ENCODE measurements at places on chromosomes 11 and 22.
A peak's percentile ranks its signal among the peaks of the same experiment; 100 is the strongest.

GRCh38 chr11:42337786-42338455, 878.5 kb upstream of the LRRC4C start:
- DNase-seq: no peak

GRCh38 chr11:58654908-58655296, 32.4 kb downstream of the CNTF start:
- DNase-seq: no peak

DNA sequence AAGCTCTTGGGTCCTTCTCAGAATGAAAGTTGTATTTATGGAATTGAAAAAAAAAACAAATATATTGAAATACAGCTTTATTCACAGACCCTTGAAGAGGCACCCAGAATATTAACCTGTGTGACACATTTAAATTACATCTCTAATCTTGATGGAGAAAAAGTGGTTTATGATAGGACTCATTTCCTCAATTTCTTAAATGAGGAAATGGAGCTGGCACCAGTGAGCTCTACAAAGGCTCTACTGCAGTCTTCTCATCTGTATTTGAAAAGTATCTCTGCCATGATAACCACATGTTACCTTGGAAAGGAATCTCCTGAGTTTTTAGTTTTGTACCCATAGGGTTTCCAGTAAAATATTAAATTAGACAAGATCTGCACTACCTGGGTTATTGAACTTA, 186.5 kb downstream of the HIPK3 start:
- no peak for DNase-seq

DNA sequence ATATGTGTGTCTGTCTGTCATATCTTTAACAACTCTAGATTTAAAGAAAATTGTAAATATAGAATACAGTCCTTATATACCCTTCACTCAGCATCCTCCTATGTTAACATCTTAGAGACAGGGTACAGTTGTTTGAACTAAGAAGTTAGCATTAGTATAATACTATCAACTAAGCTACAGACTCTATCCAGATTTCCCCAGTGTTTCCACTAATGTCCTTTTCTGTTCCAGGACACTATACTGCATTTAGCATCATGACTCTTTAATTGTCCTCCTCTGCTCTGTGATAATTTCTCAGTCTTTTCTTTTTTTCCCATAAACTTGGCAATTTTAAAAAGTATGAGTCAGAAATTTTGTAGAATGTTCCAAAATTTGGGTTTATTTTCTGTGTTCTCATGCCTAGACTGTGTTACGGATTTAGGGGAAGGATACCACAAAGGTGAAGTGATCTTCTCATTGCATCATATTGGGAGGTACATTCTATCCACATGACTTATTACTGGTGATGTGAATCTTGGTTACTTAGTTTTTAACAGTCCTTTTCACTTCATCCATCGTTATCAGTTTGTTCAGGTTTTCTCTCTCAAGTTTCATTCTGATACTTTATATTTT, 168.4 kb downstream of the SBF2 start:
- no peak for DNase-seq

DNA sequence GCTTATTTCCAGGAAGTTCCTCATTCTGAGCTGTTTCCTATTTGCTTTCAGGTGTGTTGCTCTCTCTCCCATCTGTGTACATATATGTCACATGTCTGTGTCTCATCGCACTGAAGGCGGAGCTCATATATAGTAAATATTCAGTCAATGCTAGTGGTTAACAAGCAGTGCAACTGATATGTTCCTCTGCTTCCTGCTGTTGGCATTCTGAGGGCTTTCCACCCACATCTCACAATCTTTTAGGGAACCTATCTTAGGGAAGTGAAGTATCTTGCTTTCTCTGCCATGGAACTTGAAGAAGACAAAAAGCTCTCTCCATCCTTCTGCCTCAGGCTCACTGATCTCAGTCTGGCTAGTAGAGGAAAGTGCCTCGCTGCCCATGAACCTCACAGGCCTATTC, 139.8 kb downstream of the TTC17 start:
- DNase-seq: no peak

GRCh38 chr11:20249378-20249777, 89.1 kb upstream of the DBX1 start:
- DNase-seq: no peak

- DNase-seq: no peak
These were observed 31.0 kb downstream of the NUP50 start for GRCh38 chr22:45194686-45195085.

- no peak for DNase-seq
These were observed 11.7 kb downstream of the FJX1 start for GRCh38 chr11:35629914-35630313.

DNA sequence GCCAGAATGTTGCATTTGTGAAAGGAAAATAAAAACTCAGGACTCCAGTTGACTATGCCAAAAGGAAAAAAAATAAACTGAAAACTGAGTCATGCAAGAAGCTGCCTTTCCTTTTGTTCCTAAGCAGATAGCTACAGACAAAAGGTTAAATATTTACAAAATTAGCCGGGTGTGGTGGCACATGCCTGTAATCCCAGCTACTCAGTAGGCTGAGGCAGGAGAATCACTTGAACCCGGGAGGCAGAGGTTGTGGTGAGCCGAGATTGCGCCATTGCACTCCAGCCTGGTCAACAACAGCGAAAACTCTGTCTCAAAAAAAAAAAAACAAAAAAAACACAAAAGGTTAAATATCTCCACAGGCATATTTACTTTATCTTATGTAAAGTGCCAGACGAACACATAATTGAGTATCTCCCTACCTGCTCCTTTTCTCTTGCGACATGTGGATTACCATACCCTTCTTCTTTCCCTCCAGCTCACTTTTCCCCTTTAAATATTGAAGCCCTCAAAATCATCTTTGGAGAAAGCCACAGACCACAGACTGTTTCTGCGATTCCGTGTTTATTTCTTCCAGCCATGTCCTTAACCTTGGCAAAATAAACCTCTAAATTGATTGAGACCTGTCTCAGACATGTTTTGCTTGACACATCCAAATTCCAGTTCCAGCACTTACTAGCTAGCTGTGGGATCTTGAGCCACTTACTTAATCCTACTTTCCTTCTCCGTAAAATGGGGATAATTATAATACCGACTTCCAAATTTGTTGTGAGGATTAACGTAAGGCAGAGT, 2.3 kb upstream of the SMPD1 start:
- DNase-seq: no peak

DNA sequence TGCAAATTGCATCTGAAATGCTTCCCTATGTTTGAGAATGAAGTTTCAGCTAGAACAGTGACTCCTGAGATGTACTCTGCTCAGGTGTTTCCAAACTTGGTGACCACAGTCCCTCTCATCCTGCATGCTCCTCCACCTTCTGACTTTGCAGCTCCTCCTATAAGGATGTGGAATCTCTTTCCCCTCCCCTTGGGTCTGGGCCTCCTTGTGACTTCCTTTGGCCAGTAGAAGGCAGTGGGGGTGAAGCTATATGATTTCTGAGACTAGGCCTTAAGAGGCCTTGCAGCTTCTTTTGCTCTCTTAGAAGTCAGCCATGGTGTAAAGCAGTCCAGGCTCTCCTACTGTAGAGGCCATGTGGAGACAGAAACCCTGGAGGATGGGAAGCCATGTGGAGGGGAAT, 50.7 kb downstream of the CSF2RB start:
- DNase-seq: no peak

- DNase-seq: no peak
These were observed 6.8 kb upstream of the WNT7B start for GRCh38 chr22:45983797-45984196.

DNA sequence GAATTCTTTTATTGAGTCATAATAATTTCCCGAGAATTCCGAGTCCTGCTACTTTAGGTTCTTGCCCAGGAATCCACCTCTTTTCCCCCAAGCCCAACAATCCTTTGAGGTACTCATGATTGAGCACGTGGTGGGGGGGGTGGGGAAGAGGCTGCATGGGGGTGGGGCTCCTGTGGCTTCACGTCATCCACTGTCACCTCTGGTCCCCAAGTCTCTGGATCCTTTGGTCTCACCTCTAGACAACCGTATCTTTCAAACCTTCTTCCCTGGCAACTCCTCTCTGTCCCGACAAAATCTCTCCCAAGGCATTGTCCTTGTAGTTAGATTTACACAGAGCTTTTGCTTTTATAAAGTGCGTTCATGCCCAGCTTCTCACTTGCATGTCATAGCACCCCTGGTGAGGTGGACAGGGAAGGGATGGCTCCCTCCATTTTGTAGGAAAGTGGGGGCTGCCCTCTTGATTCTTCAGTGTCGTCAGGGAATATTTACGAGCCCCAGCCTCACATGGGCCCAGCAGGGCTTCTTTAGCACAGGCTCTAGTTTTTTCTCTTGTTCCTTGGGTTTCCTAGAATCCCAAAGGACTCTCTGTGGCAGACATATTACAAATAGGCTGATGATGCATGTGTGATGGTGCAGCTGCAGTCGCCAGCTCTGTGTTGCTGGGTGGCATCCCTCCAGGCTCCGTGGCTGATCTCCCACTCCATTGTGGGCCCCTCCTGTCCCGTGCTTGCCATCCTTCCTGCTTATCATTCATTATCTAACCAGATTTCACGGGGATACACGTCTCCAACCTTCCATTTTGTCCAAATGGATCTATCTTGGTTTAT, 8.4 kb downstream of the UCP3 start:
- peak; percentile 35 for DNase-seq

DNA sequence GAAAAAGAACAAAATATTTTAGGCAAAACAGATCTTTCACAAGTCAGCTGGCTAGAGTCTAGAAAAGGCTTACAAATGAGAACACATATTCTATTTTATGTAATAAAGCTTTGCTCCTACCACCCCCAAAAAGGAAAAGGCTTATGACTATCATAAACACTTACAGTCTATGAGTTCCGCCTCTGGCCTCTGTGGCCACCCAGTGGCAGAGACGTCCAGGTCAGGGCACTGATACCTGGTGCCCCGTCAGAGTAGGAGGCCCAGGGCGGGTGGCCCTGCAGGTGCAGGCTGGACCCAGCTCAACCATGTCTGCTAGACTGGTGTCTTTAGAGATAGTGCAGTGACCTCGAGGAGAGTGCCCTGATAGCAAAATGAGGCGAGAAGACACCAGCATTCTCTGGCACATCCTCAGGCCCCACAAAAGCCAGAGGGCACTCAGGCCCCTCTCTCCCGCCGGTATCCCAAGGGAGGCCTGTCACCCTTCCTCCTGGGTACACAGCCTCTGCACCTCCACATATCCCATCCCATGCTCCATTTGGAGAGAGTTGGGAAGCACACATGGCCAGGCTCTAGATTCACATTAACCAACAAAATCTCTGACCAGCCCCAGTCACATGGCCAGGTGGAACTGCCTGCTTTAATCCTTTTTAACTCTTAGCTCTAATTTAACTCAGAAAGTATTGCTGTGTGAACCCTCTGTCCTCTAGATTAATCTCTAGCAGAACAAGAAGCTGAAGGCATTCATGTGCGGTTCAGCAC, 27.3 kb upstream of the SERPIND1 start:
- DNase-seq: no peak

DNA sequence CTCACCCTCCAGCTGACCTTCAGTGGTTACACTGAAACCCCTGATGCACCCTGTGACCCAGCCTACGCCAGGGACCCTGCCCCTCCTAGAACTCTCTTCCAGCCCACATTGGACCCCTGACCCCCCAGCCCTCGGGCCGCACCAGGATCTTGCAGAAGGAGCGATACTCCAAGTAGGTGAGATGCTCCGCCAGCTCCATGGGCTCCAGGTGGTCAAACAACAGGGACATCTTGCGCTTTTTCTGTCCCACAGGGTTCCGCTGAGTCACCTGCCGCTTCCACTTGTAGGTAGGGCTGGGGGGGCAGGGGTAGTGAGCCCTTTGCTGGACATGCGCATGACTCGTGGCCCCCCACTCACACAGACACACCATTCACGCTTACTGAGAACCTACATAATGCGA, 4.1 kb downstream of the RASGRP2 start:
- DNase-seq: peak; percentile 73

- no peak for DNase-seq
These were observed 688 bp downstream of the PTS start for GRCh38 chr11:112226831-112227401.

DNA sequence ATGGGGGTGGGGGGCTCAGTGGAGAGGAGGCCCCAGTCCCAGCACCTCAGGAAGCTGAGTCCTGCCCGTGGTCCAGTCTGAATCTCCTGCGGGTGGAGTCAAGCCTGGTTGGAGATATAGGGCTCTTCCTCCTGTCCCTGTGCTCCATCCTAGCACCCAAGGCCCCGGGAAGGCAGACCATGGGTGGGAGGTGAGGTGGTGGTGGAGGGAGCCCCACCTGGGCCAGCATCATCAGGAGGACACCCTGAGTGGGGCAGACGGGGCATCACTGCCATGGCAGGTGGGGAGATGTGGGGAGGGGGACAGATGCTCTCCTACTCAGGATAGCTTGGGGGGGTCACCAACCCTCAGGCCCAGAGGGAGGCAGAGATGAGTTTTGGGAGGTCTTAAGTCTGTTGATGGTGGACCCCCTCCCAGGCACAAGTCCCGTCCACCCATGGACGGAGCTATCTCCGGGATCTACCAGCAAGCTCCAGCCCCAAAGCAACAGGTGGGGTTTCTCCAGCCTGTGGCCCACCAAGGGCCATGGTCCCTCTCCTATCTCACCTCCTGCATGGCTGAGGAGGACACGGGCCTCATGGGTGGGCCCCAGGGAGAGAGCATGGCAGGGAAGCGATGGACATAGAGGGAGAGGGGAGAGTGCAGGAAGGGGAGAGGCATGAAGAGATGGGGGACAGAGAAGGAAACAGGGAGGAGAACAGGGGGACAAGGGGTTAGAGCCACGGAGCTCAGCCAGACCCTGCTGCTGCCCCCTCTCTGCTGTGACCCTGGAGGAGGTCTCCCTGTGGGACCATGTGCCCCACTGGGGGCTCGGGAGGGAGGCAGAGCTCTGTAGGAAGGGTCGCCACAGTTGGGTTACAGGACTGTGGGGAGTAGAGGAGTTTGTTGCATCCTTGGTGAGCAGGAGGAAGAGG, 1.3 kb downstream of the MRGPRE start:
- DNase-seq: no peak

DNA sequence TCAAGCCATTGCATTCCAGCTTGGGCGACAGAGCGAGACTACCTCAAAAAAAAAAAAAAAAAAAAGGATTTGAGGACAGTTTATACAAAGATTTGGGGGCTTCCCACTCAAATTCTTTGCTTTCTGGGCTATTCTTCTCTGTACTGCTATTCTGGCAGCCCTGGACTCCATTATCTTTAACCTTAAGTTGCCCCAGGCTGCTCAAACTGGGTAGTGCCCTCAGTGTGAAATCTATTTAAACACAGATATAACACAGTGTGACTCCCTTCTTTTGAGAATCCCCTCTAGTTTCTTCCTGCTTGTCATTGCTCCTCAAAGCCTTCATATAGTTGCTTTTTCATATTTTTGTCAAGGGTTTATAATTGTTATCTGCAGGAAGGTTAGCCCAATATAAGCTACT, 49.5 kb upstream of the WEE1 start:
- no peak for DNase-seq

Measured in spleen (tissue), 13 donors.